ENCODE measurements at places on chromosomes 11 and 22.

GRCh38 chr11:877565-877964, 33.0 kb downstream of the CHID1 start:
- DNase-seq: no peak

DNA sequence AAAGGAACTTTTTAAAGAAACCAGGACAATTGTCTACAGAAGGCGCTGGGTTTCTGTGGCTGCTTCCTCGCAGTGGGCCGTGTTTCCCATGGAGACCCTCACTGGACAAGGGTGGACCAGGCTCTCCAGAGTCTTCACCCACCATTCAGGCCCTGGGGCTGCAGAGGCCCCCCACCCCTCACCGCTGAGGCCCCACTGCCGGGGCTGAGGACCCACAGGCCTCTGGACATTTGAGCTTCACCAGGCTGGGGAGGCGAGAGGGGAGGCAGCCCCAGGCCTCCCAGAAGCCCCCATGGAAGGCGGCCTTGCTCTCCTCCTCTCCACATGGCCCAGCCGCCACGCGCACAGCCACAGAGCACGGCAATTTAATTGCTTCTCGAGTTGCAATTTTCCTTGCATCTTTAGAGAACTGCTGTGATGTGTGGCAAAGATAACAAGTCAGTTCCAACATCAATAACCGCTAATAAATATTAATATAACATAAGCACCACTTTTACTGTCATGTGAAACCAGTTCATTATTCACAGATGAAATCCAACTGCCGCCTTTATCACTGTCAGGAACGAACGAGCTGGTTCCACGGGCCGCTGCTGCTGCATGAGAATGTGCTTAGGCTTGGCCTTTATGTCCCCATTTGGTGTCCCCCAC, 81.0 kb downstream of the PHF21B start:
- DNase-seq: no peak

GRCh38 chr11:8959546-8960166, 4.6 kb downstream of the TMEM9B start:
- DNase-seq: peak; percentile 68

- peak; percentile 79 for DNase-seq
These were observed 78.7 kb upstream of the PPARA start for GRCh38 chr22:46071451-46072109.

- no peak for DNase-seq
These were observed 178.5 kb upstream of the SNX19 start for GRCh38 chr11:131094827-131095226.

- DNase-seq: no peak
These were observed 19.7 kb upstream of the PHF21B start for GRCh38 chr22:45029501-45029900.

GRCh38 chr11:6635082-6635932, 16.1 kb upstream of the TPP1 start:
- DNase-seq: no peak

Measured in left renal cortex interstitium (tissue), 4 donors.